ENCODE measurements at places on chromosomes 3 and 15.

DNA sequence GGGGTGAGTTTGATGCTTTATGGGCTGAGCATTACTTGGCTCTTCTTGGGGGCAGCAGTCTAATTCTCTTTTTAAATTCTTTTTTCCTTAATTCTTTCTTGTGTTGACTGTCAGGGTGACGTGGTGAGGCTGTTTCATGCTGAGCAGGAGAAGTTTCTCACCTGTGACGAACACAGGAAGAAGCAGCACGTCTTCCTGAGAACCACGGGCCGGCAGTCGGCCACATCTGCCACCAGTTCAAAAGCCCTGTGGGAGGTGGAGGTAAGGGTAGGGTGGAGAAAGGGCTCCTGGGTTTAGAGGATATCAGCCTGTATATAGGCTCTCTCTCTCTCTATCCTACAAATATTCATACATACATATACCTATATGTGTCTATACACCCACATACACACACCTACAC is 152.3 kb downstream of the ITPR1 start:
- no peak for DNase-seq

- DNase-seq = no peak
Observed at GRCh38 chr3:58082047-58082446, 73.8 kb downstream of the FLNB start.

GRCh38 chr3:124498891-124499290 is 231.4 kb upstream of the UMPS start:
- no peak for DNase-seq

GRCh38 chr3:128095222-128095703 is 28.3 kb downstream of the RUVBL1 start:
- peak; percentile 80 for DNase-seq

DNA sequence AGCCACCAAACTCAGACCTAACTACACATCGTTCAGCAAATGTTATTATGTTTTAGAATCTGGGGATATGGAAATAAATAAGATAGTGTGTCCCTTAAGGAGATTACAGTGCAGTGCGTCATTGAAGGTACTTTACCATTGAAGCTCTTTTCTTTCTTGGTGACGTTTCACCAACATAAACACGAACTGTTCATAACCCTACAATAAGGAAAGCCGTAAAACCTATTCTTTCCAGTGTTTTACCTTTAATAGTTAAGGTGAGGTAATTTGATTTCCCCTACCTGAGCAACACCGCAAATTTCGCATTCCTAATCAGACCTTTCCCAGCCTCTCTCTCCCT is 826 bp downstream of the CCDC66 start:
- no peak for DNase-seq

DNA sequence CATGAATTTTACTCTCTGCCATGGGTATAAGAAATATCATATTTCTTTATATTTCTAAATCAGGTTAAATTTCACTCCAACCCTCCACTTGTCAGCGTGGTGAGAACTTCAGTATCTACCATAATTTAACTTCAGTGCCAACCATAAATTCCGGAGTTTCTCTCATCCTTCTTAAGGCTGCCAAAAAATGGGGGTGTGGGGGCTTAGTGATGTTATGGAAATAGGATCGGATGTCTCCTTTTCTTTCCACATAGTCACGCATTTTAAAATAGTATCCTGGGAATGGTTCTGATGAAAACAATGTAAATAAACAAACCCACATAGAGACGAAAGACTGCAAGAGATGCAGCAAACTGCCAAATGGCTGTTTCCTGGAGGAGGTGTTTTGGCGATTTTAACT is 12.9 kb upstream of the FAM3D start:
- DNase-seq = no peak

DNA sequence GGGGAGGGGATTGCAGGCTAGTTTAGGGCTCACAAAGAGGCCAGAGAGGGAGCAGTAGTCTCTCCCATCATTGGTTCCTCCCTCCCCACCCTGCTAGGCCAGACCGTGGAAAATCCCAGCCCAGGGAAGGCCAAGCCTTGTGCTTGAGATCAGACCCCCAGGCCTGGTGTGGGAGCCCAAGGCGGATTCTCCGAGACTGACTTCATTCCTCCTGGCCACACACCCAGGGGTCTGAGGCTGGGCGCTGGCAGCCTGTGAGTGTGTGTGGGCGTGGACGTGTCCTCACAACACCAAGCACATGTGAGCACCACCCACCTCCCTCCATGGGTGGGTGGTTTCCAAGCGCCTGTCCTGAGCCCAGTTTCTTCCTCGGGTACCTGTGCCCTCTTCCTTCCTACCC is 4.1 kb downstream of the LOXL1 start:
- DNase-seq = no peak

DNA sequence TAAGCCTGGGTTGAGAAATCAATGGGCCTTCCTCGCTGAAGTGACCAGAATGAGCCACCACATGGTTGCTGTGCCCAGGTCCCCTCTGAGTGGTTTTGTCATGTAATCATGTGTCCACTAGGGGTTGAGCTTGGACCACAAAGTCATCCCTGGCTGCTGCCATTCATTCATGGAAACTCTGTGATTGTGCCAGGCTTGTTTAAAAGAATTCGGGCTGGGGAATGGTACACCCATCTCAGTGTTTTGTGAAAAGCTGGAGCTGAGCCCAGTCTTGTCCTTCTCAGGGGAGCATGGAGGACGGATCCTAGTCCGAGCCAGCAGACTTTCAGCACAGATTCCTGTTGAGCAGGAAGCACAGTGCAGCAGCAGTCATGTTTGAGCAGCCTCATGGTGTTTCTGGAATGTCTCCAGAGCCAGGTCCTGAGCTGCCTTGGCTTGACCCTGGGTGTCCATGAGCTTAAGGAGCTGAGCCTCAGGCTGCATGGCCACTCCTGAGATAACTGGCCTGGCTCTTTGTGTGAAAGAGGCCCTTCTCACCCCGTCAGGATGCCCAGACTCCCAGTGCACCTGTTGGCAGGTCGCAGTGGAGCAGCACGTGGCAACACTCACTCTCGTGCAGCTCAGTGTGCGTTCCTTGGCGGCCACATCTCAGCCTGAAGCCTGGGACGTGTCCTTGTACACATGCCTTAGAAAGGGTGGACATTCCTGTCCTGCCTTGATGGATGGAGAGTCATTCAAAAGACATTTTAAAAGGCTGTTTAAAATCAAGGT is 260.3 kb upstream of the TPM1 start:
- peak; percentile 58 for DNase-seq

- DNase-seq = no peak
Observed at GRCh38 chr3:72347819-72348319, 500.4 kb downstream of the SHQ1 start.

DNA sequence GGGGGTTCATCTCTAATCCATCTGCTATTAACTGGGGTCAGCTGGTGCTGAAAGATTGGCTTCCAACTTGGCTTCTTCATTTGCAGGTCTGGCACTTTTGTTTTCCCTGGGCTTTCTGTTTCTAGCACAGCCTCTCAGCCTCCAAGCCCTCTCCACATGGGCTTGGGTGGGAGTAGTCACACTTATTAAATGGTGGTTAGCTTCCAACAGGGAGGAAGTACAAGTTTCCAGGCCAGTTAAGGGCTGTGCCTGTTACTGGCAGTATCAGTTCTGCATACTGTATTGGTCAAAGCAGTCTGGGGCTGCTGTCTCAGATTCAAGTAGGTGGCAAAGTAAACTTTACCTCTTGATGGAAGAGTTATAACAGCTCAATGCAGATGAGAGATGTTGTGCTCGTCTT is 627.1 kb upstream of the CCDC54 start:
- DNase-seq = no peak

DNA sequence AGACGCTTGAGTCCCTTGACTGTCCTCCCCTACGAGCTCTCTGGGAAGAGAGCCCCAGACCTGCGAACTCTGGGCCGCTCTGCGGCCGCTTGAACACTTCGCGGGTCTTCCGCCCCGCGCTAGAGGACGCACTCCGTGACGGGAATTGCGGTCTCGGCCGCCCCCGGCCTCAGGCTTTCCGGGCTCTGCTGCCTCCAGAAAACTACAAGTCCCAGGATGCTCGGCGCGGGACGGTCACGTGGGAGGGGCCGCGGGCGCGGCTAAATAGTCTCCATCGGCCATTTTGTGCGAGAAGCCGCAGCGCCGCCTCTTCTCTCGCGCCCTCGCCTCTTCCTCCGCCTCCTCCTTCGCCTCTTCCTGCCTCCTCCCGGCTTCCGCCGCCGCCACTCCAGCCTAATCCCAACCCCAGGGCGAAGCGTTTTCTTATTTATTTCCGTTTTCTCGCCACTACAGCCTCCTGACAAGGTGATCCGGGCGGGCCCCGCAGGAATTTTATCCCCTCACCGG is at the start of gene EIF1B:
TSS of gene EIF1B (plus strand) at position 290 of the 507 bp plus-strand sequence. CDS start 235 bp downstream, outside the sequence.
- peak; percentile 87 for DNase-seq

DNA sequence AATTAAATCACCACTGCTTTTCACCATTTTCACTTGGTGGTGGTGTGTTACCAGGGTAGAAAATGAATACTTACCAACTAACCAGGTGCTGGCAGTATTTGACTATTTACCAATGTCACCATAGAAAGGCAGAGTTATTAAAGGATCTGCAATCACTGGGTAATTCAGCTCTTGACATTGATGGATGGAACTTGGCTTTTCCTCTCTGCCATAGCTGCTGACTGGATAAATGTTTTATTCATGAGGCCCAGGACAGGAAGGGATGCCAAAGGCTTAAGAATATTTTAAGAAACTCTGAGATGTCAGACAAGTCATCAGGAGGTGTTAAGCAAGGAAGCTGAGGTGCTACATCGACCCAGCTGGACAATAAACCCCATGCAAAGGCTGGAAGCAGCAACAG is 495.5 kb upstream of the CFAP20DC start:
- no peak for DNase-seq

DNA sequence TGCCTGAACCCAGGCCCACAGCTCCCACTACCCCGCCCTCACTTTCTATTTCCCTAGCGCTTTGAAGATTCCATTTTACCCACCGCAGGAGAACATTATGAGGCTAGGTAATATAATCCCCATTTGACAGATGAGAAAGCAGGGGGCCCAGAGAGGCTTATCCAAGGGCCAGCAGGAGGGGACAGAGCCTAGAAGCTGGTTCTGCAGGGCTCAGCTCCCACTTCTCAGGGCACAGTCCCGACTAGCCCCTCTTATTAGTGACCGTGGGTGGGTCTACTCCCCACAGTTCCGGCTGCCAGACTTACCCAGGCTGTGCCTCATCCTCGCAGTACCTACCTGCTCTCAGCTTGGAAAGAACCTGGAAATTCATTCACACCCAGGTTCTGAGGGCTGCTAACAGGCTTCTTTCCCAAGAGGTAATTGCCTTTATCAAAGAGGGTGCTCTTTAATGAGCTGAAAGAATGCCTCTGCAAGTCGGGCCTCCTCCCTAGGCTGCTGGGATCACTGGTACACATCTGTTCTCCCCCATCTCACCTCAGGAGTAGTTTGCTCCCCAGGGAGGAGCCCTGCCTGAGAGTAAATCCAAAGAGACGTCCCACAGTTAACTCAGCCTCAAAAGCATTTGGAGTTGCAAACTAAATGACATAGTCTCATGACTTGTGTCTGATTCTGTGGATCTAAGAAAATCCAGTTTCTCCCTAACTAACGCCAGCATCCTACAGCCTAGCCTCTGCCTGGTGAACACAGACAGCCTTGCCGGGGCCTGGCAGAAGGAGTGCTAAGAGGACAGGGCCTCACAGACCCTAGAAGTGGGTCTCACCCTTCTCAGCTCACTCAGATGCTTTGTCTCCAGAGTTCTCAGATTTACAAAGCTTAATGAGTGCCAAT is 125.0 kb downstream of the CHSY1 start:
- DNase-seq = no peak

GRCh38 chr3:37144806-37145205 is 29.6 kb downstream of the LRRFIP2 start:
- DNase-seq = no peak

DNA sequence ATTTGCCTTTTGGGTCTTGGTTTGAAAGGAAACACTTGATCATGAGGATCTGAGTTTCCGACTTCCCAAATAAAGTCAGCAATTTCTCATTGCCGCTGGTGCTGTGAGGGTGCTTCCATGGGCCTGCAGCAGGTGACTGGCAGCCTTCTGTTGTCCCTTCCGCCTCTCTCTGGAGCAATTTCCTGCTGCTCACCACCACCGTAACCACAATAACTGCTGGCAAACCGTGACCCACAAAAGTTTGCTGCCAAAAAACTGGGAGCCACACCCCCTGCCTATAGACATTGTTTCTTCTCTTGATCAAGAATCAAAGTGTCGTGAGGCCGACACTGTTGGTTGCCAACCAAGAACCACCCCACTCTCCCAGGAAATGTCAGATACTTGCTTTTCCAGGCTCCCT is 164.0 kb downstream of the NR2F2 start:
- DNase-seq = no peak

GRCh38 chr3:12394569-12395271 is 89.6 kb upstream of the TSEN2 start:
- no peak for DNase-seq

DNA sequence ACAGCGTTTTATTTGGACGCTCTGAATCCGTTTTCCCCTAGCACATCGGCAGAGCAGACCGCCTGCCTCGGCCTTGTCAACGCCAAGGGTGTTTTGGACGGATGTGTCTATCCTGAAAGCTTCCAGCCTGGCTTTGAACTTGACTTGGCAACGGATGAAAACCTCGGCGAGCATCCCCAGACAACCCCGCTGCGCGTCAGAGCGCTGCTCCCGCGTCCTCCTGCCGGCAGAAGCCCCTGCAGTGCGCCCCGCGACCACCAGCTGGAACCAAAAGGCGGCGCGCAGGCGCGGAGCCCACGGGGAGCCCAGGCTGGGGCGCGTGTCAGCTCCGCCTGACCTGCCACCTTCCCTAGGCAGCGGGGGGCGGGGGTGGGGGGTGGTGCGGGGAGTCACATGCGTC is 26.2 kb upstream of the ARL8B start:
- DNase-seq = no peak

GRCh38 chr3:139307601-139308555 is 35.9 kb upstream of the MRPS22 start:
- DNase-seq = no peak

DNA sequence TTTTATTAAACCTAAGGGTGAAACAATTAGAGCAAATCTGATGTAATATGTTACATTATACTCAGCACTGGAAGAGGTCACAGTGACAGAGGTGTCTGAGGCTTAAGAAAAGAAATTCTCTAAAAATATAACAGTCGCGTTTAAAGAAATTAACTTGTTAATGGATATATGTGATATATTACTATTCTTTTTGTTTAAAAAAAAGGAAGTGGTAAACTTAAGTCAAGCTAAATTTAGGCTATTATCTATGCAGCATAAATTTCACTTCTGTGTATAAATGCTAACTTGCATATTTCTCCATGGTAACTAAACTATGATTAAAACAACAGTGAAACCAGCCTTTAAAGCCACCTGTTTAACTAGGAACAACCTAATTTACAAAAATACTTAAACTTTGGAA is 191.3 kb downstream of the FOXP1 start:
- DNase-seq = no peak

DNA sequence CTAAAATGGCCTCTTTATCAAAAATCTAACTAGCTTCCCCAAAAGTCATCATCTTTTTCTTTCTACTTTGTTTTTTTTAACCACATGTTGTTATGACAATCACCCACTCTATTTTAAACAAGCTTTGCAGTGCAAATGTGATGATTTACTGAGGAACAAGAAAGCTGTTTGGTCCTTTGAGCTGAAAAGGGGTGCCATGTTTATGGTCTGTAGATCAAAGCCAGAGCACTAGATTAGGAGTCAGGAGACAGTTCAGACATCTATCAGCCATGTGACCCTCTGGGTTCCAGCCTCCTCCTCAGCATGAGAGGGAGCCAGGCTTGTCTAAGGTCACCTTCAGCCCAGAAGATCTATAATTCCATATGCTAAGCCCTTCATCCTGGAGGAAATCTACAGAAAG is 65.9 kb downstream of the RPL22L1 start:
- DNase-seq = no peak

GRCh38 chr3:31917303-31918005 is 63.6 kb downstream of the OSBPL10 start:
- DNase-seq = no peak
